NCI-H1436 treated with DMSO at 0.1 percent for 48 hours (cell line): ENCODE measurements at places on chromosomes 5 and 9.

- no peak for DNase-seq
These were observed 309.6 kb downstream of the EPB41L4A start for GRCh38 chr5:112109331-112110007.

DNA sequence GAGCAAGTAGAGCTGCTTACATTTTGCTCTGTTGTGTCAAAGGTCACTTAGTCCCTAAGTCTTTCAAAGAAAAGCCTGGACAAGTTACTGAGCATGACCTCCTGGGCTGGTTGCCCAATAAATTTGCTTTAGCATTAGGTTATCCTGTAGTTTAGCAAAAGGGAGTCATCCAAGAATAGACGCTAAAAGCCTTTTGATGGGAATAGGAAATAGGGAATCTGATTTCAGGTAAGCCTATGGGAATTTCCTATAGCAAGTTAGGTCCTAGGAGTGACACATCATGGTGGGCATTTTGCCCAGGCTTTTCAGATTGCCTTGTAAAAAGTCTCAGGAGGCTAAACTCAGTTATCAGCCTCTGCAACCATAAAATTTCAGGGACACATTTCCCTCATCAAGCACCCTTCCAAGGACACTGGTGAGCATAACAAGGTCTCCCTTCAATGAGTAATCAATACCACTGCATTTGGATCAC lies 67.6 kb upstream of the RANBP3L start:
- no peak for DNase-seq

- no peak for DNase-seq
These were observed 5.3 kb downstream of the SLC34A1 start for GRCh38 chr5:177389241-177390169.

DNA sequence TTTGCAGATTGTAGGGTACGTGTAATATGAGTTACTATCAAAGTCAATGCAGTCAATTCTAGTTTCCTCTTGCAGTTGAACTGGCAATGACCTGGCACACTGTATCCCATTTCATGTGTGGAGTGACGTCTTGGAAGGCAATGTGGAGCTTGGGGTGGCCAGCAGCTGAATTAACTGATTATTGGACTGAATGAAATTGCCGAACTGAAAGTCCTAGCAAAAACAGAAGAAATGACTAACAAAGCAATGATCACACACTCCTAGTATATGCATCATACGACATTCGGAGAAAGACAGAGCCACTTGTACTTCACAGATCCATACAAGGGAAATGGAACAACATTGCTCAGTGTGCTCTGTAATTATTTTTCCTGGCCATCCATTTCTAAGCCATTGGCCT lies 259.1 kb upstream of the DAPK1 start:
- DNase-seq = no peak

DNA sequence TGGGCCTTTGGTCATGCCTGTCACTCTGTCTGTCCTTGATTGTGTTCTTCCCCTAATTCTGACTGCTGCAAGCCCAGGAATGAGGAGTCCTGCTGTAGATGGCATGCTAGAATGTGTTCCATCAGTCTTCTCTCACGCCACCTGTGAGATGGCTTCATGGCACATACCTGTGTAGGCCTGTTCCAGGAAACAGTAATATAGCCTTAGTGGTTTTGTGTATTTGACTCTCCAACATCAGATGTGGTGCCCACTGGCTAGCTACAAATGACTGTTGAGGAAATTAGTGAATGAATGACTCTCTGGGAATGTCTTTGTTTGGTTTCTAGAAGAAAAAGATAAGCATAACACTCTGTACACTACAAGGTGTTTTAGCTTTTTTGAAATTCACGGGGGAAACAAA lies 367.5 kb downstream of the KDM4C start:
- no peak for DNase-seq
